Left ventricle myocardium inferior (tissue), 1 donor: ENCODE measurements at places on chromosomes 7 and 10. TPM values are rescaled to one million over a fixed set of nuclear protein-coding genes. Genes with fewer than 3 reads are reported as not detected.

The PRKRIP1 gene
- 11.1 TPM for total RNA-seq

The NEURL1 gene
- total RNA-seq, result 0.14 TPM

The PNLIP gene
- not detected for total RNA-seq

The LAMB4 gene
- total RNA-seq, result 0.33 TPM

The SFTPA1 gene
- not detected for total RNA-seq

The SPOCK2 gene
- total RNA-seq, result 8.6 TPM

The ATOH7 gene
- total RNA-seq, result not detected

The SPAG6 gene
- not detected for total RNA-seq

The CCDC172 gene
- total RNA-seq, result not detected

The UNCX gene
- total RNA-seq, result not detected

The TMEM270 gene
- not detected for total RNA-seq

The VAX1 gene
- not detected for total RNA-seq

The OR13A1 gene
- not detected for total RNA-seq

The DKK1 gene
- total RNA-seq, result not detected

The SAMD9L gene
- 3.7 TPM for total RNA-seq

The TAS2R41 gene
- not detected for total RNA-seq
